ENCODE measurements at places on chromosomes 2 and 18.

- DNase-seq, result no peak
Measured at GRCh38 chr2:239594019-239594771, 193.4 kb upstream of the HDAC4 start.

GRCh38 chr2:9144046-9144445, 62.6 kb upstream of the ASAP2 start:
- no peak for DNase-seq

DNA sequence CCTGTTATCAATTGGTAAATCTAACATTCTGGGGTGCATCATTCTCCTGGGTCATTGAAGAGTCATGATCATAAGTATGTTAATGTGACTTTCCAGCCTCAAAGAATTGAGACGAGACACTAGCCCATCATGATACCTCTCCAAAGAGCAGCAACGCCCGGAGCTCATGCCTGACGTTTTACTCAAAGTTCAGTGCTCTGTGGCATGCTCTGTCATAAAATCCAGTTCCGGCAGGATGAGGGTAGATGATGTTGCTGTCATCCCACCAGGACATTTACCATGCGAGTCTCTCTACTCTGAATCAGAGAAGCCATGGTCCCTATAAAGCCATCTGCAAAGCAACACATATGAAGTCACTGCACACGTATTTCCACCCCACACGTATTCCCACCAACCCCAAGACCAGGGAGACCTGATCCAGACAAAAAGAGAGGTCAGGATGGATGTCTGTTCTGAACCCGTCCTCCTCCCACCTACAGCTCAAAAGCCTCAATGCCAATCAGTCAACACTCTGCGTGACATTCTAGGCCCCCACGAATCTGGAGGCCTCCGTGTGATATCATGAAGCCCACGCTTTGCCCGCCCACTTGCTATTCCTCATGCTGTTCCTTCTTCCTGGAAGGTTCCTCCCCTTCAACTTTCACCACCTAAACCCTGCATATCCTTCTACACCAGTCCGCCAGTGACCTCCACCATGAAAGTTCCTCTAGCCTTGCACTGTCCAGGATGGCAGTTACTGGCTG, 85.8 kb downstream of the DNMT3A start:
- no peak for DNase-seq

DNA sequence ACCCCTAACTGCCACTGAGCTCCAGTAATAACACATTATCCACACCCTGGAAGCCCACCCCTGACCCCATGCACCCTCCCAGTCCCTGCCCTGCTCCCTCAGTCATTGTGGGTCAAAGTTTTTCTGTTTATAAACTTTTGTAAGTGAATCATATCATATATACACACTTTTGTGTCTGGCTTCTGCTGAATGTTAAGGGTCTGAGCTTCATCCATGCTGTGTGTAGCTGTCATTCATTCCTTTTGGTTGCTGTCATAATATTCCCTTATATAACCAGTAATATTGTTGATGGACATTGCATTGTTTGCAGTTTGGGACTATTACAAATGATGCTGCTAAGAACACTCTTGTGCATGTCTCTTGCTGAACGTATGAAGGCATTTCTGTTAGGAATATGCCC, 14.5 kb downstream of the CNNM4 start:
- DNase-seq, result no peak

GRCh38 chr2:190435031-190435670, 27.0 kb downstream of the MFSD6 start:
- no peak for DNase-seq

DNA sequence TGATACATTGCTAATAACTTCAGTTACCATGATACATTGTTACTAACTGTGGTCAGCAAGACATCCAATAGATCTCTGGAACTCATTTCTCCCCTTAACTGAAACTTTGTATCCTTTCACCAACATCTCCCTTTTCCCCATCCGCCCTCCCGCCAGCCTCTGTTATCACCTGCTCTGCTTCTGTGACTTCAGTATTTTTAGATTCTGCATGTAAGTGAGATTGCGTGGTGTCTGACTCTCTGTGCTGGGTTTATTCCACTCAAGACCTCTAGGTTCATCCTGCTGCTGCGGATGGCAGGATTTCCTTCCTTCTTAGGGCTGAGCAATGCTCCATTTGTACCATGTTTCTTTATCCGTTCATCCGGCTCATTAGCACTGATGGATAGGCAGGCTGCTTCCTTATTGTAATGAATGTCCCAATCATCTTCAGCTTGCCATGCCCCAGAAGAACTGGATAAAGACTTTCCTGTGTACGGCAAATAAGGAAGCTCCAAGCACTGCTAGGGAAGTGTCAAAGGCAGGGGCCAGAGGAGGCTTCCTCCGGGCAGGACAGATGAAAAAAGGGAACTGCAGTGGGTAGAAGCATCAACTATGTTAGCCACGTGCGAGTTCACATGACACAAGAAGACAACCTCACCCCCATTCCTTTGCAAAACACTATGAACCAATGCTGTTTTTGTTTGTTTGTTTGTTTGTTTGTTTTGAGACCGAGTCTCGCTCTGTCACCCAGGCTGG, 113.4 kb downstream of the EIPR1 start:
- DNase-seq, result no peak

- DNase-seq, result no peak
Measured at GRCh38 chr18:10047237-10047636, 133.4 kb downstream of the VAPA start.

DNA sequence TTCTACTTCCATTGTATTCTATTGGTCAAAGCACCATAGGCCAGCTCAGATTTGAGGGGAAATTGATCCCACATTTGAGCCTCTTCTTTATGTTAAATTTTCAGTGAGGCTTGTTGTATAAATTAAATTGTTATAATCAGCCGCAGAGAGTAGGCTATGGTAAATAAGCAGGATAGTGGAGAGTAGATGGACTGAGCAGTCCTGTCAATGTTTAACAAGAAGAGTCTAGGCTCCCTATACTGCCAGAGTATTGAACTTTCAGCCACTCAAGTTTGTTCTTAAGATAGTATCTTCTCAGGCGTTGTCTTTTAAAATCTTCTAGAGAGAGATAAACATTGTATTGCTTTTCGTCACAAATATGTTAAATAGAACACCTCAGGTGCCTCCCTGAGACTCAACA, 100.9 kb downstream of the PRKRA start:
- DNase-seq, result no peak
